ENCODE measurements at places on chromosomes 16 and 17. TPM values are rescaled to one million over a fixed set of nuclear protein-coding genes. Genes with fewer than 3 reads are reported as not detected.

The TBC1D3B gene
- total RNA-seq: 73.5 TPM

DNA sequence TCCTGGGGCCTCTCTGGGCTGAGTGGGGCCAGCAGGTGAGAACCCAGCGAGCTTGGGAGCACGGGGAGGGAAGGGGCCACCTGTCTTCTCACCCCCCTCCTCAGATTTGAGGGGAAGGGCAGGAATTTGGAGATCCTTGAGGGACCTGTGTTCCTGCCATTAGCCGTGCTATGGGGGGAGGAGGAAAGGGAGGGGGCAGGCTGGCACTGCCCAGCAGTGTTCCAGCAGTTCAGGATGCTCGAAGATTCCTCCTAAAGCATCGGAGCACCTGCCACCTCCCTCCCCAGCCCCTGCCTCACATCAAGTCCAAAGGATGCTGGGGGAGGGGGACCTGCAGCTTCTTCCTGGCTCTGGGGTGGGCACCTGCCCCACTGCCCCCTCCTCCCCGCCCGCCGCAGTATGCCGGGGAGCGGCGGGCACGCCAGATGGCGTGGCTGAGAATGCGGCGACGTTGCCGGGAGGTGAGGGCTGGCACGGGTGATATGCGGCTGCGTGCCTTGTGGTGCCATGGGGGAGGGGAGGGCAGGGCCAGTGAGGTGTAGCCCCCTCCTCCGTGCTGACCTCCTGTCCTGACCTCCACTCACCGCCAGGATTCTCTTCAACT lies 4.7 kb upstream of the NEUROD2 start:
- H3K4me3 ChIP-seq: no peak overlapping the region
- peaks cover 100% of the 10 kb centered on the region for H3K27me3 ChIP-seq
- peaks cover 40% of the 10 kb centered on the region for H3K36me3 ChIP-seq
- peak overlapping the region; percentile 2 for H3K27ac ChIP-seq

DNA sequence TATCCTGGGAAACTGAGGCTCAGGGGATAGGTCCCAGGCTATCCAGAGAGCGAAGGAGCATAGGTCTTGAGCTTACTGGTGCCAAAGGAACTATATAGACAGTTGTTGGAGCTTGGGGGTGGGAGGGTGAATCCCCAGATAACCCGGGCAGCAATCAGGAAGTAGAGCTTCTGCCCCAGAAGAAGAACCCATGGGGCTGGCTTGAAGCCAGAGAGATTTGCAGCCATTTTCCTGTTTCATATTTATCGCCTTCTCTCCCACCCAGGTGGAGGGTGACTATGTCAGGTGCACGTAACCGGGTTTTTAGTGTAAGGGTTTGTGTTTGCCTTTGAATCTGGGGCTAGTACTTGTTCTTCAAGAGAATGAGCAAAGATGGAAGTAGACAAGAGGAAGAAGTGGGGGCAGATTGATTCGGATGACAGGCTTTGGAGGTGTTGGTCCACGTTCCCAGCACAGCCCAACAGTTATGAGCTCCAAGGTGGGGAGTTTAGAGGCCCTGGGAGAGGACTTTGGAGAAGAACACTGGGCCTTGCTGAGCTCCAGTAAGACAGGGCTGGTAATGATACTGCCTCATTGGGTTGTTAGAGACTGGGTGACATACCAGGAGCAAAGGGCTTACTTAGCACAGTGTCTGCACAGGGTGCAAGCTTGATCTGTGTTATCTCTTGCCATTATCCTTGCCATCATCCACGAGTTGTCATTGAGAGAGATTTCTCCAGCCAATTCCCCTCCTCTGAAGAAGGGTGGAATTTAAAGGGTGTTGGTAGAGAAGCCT lies 145.6 kb downstream of the CCDC182 start:
- no peaks in the 10 kb centered on the region for H3K27me3 ChIP-seq
- no peak for DNase-seq
- peaks cover 15% of the 10 kb centered on the region for H3K4me1 ChIP-seq
- H3K4me3 ChIP-seq: no peak overlapping the region
- H3K36me3 ChIP-seq: no peaks in the 10 kb centered on the region

GRCh38 chr16:48448841-48449481 lies 63.7 kb upstream of the SIAH1 start:
- H3K27me3 ChIP-seq: no peaks in the 10 kb centered on the region
- H3K4me3 ChIP-seq: no peak overlapping the region
- H3K36me3 ChIP-seq: no peaks in the 10 kb centered on the region
- DNase-seq: no peak

GRCh38 chr16:87487361-87487924 lies 5.4 kb downstream of the ZCCHC14 start:
- H3K4me1 ChIP-seq: peaks cover 59% of the 10 kb centered on the region
- peak overlapping the region; percentile 81 for H3K4me3 ChIP-seq
- peak overlapping the region; percentile 81 for H3K27ac ChIP-seq
- no peaks in the 10 kb centered on the region for H3K27me3 ChIP-seq

The MAP3K14 gene
- 26.7 TPM for total RNA-seq

DNA sequence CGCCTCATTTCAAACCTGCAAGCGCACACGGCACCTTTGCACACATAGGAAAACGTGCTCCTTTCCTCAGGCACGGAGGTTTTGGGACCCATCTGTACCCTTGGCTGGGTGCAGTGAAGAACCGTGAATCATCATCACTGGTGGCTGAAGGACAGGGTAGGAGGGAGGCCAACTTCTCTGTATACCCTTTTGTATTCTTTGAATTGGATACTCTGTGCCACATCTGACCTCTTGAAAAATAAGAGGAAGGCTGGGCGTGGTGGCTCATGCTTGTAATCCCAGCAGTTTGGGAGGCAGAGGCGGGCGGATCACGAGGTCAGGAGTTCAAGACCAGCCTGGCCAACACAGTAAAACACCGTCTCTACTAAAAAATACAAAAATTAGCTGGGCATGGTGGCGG lies 11.7 kb downstream of the GPRC5B start:
- DNase-seq: no peak
- H3K36me3 ChIP-seq: peaks cover 82% of the 10 kb centered on the region

DNA sequence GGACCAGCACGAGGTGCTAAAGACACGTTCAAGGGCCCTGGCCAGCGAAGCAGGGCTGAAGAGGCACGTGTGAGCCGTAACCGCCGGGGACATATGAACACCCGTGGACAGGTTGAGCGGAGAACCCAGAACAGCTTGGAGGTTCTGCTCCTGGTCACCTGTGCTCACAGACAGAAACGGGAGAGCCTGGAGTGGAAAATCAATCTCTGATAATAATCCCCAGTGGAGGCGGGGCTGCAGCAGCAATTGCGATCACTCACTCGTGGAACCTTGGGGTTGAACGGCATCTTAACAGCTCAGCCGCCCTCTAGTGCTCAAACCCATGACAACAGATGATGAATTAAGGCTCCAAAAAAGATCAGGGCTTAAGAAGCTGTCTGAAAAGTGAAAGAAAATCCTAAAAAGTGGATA lies 25.6 kb downstream of the WIPI1 start:
- H3K36me3 ChIP-seq: peaks cover 55% of the 10 kb centered on the region
- no peak for DNase-seq
- H3K4me3 ChIP-seq: no peak overlapping the region
- H3K4me1 ChIP-seq: peaks cover 10% of the 10 kb centered on the region
- no peak overlapping the region for H3K27ac ChIP-seq
